Stimulated activated CD4-positive, alpha-beta T cell treated with anti-CD3 and anti-CD28 coated beads, Interleukin-1b, Interleukin-23, amount 100 ng/mL, for 24 hours (primary cell): ENCODE measurements at places on chromosomes 11 and 22.
A peak's percentile ranks its signal among the peaks of the same experiment; 100 is the strongest.

DNA sequence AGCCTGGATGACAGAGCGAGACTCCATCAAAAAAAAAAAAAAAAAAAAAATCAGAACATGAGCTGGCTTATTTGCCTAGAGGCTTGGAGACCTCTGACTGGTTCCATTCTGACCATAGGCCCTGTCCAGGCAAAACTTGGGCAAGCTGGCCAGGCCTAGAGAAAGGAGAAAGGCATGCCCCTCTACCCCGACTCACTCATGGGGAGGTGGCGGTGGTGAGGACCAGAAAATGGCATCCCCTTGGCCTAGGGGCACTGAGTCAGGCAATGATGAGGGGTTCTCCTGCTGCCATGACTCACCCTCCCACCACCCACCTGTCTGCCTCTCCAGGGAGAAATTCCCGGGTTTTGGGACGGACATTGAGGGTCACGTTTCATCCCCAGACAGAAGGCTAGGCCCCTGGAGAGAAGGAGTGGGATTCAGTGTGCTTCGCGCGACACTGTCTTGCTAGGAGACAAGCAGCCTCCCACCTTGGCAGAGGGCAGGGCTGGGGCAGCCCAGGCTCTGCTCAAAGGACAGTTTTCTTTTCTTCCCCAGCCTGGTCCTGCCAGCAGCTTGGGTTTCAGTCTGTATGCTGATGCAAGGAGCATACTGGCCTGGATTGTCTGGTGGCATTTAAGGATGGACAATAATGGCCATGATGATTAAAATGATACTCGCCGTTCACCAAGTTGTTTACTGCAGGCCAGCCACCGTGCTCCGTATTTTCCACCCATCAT is 17.2 kb downstream of the TOB2 start:
- DNase-seq, result no peak

DNA sequence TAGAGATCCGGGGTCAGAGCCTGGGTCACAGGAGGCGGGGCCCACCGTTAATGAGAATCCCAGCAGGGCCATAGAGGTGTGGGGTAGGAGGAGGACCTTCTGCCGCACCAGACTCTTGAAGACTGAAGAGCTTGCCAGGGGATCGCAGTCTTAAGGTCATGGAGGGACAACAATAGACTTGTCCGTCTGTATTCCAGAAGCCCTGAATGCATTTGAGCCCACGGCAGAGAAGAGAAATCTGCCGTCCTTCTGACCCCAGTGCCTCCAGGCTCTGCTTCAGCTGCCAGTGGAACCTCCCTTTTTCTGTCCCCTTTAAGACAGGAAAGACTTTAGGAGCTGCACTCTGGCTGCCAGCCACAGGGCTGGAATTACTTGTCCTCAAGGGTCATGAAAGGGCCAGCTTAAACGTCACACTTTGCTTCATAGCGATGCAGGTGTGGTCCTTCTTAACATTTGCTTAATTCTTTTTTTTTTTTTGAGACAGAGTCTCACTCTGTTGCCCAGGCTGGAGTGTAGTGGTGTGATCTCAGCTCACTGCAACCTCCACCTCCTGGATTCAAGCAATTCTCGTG is 15.5 kb upstream of the ST3GAL4 start:
- DNase-seq, result no peak

GRCh38 chr11:96215110-96215782 is 127.7 kb downstream of the MAML2 start:
- DNase-seq, result no peak

DNA sequence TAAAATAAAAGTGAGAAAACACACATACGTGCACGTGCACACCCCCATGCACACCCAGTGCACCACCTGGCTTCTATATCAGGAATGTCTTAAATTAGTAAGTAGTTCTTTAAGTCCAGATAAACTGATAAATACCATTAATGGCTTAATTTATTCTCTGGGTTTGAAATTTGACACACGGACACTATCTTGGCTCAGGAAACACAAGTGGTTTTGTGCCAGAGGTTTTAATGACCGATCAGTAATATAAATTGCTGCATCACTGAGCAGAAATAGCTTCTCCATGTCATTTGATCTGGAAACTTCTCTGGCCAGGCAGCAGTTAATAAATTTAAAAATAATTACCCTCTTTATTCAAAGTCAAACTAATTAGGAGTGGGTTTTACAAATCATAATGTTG is 101.5 kb upstream of the NNMT start:
- DNase-seq, result no peak

- no peak for DNase-seq
These were observed 20.2 kb downstream of the SPATA19 start for GRCh38 chr11:133825156-133825555.

DNA sequence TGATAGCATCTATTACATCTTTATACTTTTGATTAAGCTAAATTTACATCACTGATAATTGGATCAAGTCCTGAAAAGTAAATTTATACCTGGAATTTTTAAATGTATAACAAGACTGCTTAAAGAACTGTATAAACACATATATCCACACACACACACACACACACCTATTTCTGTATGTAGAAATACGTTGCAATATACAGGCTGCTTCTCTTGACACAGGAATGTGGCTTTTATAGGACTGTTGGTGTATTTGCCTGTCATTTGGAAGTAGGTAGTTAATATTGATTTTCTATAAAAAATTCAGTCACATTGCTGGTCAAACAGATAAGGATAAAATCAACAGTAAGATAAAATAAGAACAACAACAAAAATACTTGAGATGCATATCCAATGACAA is 708.5 kb upstream of the RAG2 start:
- DNase-seq, result no peak

DNA sequence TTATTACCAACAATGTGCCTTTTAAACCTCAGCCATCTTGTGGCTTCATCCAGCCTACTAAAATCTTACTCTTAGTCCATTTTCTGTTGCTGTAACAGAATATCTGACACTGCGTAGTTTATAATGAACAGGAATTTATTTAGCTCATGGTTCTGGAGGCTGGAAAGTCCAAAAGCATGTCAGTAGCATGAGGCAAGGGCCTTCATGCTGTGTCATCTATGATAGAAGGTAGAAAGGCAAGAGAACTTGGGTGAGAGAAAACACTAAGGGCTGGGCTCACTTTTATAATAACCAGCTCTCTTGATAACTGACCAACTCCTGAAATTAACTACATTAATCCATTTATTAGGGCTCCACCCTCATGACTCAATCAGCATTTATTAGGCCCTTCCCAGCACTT is 13.5 kb downstream of the BTBD10 start:
- DNase-seq, result no peak

DNA sequence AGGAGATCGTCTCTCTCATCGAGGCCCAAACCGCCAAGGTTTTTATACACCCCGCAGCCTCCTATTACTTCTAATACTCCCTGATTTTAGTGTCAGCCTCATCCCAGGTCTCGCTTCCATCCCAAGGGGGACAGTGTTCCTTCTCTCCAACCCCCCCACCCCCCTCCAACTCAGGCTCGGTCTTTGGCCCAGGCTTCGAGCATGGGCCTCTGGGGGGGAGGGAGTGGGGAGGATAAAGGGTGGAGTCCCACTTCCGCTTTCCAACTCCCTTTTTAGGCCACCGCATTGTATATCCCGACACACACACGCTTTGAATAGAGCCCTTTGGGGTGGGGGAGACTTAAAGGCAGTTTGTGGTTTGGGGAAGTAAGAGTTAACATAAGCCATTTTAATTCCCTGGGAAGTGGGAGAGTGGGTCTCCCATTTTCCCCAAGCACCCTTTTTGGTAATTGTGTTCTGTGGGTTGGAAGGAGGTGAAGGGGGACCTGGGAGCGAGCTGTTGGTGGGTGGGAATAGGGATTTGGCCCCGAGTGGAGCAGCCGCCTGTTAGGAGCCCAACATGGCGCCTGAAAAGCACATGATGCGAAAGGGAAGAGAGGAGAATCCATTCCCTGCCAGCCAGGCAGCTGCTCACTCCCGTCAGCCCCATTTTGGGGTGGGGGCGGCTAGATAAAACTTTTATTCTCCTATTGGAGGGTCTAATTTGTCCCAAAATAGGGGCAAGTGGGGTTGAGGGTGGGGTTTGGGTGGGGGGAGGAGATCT is 844 bp downstream of the PCF11 start:
- peak; percentile 48 for DNase-seq

DNA sequence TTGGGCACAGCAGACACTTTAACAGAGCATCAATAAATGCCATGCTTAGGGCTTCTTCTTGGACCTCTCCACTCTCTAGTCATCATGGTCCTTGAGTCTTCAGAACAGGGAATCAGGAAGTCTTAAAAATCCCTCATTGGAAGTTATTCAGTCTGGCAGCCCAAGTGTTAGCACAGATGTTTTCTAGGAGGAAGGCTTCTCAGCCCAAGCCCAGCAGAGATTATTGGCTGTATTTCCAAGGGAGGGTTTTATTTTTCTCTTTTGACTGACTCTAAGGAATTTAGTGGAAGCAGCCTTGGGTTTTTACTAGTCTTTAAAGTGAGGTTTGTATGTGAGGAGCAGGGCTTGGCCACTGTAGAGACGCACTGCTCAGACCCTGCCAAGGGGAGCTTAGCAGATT is 41.9 kb downstream of the CEP164 start:
- no peak for DNase-seq

DNA sequence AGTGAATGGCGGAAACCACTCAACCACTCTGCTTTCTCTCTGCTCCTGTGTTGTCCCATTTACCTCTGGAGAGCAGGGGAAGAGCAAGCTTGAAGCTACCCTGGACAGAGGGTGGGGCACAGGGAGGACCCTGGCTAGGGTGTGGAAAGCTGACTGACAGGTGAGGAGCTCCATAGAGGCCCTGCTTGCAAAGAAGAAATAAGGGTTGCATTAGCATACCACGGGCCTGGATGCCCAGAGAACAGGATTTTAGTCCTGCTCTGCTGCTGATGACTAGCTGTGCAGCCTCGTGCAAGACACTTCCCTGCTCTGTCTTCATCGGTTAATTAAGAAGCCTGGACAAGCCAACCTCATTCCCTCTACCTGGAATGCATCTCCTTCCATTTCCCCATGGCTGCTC is 135.0 kb downstream of the BUD13 start:
- no peak for DNase-seq
